SJSA1 (cell line): ENCODE measurements at places on chromosomes 16 and 17. TPM values are rescaled to one million over a fixed set of nuclear protein-coding genes. Genes with fewer than 3 reads are reported as not detected.

The PPL gene
- 0.11 TPM in 1 of 2 replicates, not detected in the other for total RNA-seq

- DNase-seq: no peak
Observed at GRCh38 chr16:11155284-11155806, 100.7 kb downstream of the SOCS1 start.

GRCh38 chr16:79873825-79874224 is 273.3 kb upstream of the MAF start:
- DNase-seq: no peak

DNA sequence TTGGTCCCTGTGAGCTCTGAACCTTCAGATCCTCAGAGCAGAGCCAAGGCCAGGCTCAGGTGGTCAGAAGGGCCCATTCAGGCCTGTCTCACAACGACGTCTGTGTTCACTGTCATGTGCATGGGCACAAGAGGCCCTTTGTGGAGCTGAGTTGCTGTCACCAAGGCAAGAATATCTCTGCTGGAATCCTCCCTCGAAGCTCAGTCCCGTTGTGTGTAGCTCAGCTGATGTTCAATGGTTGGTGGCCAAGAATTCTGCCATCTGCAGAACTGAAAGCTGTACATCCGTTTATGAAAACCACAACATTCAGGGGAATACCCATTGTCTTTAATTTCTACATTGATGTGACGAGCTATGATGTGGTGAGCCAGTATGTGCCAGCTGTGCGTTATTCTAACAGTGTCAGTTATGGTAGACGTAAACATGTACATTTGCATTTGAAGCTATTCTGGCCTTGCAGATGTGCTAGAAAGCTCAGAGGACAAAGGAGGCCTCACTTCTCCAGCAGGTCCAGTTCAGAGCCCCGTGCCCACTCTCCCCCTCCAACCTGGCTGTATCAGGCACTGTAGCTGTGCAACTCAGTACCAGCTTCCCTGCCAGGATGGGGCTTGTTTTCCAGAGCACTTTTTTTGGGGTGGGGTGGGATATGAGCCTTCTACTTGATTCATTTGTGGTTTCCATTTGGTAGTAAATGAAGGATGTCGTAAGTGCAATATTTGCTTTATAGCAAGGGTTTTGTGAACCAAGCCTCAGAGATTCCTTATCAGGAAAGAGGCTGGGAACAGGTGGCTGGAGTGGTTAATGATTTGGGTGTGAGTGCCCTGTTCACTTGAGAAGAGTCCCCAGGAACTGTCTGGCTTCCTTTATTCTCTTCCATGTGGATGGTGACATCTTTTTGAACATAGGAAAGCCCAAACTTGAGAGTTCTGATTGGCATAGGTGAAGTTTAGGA is 56.1 kb downstream of the B9D1 start:
- no peak for DNase-seq

DNA sequence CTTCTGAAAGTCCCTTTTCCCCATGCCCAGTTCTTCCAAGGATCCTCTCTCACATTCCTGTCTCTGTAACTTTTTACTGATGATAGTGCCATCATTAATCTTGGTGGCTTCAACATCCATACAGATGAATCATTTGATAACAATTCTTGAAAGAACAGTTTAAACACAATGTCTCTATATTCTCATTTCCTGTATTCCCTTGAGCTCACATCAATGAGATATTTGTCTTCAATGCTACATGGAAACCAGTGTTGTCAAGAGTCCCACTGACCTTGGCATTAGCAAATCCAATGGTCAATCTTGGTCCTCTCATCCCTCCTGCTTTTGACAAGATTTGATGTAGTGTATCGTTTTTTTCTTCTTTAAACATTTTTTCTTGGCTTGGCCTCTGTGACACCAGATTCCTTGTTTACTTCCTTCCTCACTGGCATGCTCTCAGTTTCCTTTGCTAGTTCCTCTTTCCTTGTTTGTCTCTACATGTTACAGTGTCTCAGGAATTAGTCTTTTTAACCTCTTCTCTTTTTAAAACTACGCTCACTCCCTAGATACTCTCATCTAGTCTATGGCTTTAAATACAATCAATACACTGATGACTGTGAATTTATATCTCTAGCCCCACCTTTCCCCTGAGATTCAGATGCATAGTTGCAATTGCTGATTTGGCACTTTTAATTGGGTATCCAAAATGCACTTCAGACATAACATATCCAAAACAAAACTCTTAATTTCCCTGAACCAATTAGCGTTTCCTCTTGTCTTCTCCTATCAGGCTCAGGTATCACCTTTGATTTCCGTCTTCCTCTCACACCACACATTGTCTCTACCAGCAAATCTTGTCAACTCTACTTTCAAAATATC is 134.0 kb downstream of the MYO1D start:
- no peak for DNase-seq

GRCh38 chr17:49987290-49987585 is 7.8 kb downstream of the DLX3 start:
- DNase-seq: no peak

DNA sequence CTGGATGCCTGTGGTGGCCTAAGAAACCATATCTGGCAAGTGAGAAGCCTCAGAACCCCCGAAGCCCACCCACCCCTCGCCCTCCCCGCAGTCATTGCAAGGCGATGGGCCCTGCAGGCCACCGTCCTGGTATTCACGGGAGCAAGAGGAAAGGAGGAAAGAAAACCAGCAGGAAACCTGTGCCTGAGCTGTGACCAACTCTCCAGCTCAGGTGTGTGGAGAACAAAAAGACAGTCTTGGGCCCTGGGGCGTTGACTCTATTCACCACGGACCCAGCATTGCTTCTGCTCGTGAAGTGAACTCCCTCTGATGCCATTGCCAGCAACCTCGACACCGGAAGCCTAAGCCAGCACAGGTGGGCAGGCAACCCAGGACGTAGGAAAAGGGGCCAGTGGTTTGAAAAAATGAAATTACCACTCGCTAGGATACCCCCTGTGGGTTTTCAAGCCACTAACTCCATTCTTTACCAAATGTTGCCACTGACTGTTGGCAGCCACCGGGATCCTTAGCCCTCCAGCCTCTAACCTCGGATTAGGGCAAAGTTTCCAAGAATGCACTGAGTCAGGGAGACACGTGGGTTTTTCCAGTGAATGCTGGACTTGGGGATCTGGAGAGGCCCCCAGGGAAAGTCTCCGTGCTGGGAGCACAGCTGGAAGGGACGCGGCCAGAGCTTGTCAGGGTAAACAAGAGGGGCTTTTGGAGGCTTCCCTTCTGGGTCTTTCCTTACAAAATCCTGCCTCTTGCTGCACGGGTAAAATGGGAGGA is 25.1 kb downstream of the FA2H start:
- DNase-seq: no peak

- peak; percentile 73 for DNase-seq
Observed at GRCh38 chr17:44607836-44608690, 48.2 kb upstream of the MEIOC start.

GRCh38 chr17:2107506-2107905 is 52.6 kb downstream of the HIC1 start:
- no peak for DNase-seq

The SLC38A8 gene
- not detected in 2 replicates for total RNA-seq

DNA sequence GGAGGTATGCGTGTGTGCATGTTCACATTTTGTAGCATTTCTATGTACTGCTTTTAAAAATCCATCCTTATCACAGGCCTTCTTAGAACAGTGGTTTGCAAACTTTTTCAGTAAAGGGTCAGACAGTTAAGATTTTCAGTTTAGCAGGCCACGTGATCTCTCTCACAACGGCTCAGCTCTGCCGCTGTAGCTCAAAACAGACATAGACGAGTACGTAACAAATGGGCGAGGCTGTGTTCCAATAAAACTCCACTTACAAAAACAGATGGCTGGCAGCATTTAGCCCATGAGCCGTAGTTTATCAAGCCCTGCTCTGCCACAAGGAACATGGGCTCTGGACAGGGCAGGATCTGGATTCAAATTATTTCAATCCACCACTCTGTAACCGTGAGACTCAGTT is 141.8 kb downstream of the XYLT1 start:
- DNase-seq: no peak

DNA sequence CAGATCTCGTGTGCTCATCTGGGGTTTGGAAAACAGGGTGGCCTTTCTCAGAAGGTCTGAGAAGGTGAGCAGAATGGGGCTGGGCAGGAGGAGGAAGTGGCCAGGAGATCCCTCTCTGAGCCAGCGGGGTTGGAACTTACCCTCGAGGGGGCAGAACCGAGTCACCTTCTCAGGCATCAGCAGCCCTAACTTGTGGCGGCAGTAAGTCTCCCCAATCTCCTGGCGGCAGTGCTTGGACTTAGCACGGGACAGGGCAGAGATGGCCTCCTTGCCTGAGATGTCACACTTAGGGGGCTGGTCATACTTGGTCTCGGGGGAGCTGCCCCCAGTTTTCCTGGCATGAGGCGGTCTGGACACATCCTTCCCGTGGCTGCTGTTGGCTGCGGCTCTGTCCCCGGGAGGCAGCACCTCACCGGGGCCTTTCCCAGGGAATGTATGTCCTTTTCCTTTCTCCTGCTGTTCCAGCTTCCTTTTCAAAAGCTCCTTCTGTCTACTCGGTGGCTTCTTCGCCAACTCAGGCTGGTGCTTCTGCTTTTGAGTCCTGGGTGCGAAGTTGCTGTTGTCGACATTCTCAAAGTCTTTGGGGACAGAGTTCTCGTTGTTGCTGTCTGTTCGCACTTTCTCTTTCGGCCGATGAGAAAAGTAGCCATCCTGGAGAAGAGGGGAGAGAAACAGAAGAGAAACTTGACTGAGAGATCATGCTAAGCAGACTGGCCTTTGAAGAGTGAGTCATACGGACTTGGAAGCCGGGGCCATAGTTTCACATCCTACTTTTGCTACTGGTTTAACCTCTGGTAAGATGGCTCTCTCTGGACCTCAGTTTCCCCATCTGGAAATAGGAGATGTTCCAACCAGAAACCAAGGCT is 211.7 kb downstream of the XYLT1 start:
- DNase-seq: no peak

- DNase-seq: no peak
Observed at GRCh38 chr16:50318796-50319578, 49.8 kb downstream of the BRD7 start.
